ENCODE measurements at places on chromosomes 7 and 10. TPM values are rescaled to one million over a fixed set of nuclear protein-coding genes. Genes with fewer than 3 reads are reported as not detected.

GRCh38 chr10:17747883-17748550 lies 4.0 kb upstream of the TMEM236 start:
- no peak for DNase-seq

DNA sequence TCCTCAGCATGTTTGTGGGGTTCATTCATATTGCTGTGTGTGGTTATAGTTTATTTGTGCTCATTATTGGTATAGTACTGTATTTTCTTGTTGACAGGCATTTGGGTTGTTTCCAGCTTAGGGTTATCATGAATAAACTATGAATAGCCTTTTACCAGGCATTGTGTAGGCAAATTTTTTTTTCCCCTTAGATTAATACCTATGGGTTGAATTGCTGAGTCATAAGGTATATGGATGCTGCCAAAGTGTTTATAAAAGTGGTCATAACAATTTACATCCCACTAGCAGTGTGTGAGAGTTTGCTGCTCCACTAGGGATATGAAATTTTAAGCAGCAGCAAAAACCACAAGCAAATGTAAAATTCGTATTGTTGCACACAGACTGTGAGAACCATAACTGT lies 175.0 kb downstream of the PLPP4 start:
- no peak for DNase-seq

- DNase-seq, result no peak
These were observed 56.2 kb upstream of the SEPHS1 start for GRCh38 chr10:13404305-13404759.

DNA sequence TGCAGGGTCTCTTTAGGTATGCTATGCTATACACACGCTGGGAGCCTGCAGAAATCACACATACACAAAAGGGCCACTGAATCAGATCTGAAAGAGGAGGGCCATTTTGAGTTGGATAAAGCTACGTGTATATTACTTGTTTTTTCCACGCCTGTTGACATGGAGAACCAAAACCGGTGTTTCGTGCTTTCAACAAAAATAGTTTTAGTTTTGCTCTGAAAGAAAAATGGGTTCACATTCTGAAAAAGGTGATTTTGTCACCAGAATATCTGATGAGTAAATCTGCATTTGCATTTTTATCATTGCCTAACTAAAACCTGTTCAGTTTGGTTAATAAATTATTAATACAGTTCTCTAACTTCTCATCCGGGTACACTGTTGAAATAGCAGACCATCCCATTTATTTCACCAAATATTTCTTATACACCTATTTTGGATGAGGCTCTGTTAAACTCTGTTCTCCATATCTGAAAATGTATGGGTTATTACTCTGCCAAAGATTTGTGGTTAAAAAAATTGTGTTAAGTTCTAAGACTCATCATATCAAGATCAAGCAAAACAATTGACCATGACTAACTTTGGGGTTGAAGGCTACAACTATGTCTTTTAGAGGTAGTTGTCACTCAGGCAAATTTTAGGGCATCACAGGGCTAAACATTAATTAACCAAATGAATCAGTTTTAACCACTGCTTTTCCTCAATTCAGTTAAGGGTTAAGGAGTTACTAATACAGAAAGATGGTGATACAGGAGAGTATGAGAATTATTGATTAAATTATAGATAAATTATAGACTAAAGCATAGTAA lies 101.2 kb upstream of the RPA3 start:
- no peak for DNase-seq

DNA sequence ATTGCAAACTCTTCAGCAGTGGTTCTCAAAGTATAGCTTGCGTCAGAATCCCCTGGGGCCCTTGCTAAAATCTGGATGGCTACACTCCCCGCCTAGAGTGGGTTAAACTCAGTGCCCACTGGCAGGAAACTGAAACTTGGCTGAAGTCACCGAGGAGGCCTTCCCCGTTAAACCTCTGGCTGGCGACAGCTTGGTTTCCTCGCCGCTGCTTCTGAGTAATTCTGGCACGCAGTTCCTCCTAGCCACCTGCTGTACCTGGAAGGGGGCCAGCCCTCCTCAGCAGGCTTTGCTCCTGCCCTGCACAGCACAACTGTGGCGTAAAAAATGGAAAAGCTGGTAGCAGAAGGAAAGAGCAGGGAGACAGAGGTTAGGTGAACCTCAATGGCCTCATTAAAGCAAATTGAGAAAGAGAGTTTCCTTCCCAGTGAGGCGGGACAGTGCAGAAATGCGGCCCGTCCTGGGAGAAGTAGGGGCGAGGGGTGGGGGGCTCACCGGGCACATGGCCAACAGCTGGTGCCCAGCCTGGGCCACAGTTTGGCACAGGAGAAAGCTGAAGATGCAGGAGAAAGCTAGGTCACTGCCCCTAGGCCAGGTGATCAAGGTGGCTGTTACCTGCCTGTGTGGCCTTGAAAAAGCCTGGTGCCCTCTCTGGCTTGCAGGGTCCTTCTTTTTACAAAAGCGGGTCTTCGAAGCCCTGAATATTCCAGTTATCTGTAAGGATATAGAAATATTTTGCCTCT lies 46.6 kb downstream of the ALOX5 start:
- peak; percentile 31 for DNase-seq

- no peak for DNase-seq
These were observed at the start of gene FOXK1 for GRCh38 chr7:4681886-4682620. Gene FOXK1 (plus strand): TSS chr7:4682295. CDS start chr7:4682309, 14 bp downstream.

DNA sequence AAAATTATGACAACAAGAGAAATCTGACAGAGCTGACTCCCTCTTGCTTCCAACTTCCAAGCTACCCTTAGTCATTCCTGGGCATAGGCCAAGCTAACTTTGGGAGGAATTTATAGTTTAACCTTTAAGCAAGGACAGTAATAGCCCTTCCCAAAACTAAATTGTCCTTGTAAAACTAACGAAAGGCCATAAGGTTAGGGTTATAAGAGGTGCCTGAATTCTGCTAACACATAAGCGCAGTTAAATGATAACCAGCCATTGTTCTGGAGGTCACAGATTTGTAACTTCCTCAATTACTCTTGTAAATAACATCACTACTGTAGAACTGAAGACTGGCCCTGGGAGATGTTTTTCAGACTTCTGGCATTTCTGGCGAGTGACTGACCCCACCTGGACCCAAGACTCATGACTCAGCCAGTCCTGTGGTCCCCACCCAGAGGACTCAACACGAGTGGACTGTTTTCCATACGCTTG lies 481.2 kb downstream of the KCNMA1 start:
- DNase-seq, result no peak

DNA sequence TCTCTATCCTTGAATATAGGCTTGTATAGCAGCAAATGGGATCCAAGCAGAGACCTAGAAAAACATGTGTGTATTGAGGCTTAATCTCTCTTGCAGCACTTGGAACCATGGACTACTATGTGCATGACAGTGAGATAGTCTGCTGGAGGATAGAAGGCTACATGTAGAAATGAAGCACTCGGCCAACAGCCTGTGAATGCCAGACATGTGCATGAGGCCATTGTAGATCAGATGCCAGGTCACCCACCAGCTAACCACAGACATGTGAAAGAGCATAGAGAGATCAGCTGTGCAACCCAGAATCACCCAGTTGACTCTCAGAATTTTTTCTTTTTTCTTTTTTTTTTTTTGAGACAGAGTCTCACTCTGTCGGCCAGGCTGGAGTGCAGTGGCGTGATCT lies 90.9 kb downstream of the NT5C2 start:
- no peak for DNase-seq

- no peak for DNase-seq
These were observed 39.5 kb upstream of the ANKRD1 start for GRCh38 chr10:90960355-90960814.

DNA sequence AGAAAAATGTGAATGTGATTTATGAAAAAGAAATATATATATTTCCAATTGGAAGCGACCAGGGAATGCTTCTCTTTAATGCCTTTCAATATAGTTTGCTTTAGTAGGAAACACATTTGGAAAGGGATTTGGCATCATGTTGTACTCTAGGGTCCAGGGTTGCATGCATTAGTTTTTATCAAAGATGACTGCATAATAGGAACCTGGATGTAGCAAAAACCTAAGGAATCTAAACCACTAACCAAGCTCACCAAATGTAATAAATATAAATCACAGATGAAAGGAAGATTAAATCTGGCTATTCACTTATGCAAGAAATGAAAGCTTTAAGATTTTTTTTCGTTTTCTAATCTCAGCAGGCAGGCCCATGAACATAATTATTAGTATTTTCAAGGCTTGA lies 120.0 kb downstream of the ATXN7L1 start:
- DNase-seq, result no peak

GRCh38 chr10:132804785-132805426 lies 19.0 kb upstream of the NKX6-2 start:
- no peak for DNase-seq

DNA sequence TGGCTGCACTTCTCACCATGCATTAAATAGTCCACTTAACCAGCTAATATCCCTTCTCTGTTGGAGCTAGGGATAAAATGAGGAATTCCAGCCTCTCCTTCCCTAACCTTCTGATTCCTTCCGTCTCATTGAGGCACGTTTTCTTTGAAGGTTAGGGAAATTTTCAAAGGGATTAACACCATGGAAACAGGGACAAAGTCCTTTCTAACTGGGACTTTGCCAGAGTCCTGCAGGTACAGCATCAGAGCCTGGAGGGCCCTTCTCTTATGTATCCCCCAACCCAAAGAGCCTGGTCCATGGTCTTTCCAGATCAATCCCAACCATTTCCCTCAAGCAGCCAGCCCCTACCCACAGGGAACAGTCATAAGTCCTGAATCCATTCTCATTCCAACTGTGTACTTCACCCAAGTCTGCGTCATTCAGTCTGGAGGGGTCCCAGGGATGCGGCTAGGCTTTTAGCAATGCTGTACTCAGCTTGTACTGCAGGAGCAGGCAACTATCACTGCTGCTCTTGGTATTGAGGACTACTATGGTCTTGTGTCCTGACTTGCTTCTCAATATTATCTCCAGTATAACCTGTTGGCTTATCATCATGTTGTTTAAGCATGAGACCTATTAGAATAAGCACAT lies 34.6 kb upstream of the CROT start:
- DNase-seq, result no peak

DNA sequence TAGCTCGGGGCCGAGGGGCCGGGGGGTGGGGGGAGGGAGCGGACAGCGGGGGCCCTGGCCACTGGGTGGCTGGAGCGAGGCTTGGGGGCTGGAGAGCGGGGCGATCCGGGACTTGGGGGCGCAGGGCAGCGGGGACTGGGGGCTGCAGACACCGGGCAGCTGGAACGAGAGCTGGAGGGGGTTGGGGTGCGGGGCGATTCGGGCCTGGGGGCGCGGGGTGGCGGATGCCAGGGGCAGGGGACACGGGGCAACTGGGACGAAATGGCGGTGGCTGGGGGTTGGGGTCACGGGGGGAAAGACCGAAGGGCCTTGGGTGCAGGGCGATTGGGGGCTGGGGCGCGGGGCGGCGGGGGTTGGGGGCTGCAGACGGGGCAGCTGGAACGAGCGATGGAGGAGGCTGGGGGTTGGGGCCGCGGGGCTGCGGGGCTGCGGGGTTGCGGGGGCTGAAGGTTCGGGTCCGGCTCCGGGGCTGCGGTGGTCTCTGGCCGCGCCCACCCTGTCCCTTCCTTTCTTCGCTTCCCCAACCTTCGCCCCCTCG lies 590 bp downstream of the COL26A1 start:
- DNase-seq, result no peak

The FAM221A gene
- polyA plus RNA-seq, result 17.1 TPM

DNA sequence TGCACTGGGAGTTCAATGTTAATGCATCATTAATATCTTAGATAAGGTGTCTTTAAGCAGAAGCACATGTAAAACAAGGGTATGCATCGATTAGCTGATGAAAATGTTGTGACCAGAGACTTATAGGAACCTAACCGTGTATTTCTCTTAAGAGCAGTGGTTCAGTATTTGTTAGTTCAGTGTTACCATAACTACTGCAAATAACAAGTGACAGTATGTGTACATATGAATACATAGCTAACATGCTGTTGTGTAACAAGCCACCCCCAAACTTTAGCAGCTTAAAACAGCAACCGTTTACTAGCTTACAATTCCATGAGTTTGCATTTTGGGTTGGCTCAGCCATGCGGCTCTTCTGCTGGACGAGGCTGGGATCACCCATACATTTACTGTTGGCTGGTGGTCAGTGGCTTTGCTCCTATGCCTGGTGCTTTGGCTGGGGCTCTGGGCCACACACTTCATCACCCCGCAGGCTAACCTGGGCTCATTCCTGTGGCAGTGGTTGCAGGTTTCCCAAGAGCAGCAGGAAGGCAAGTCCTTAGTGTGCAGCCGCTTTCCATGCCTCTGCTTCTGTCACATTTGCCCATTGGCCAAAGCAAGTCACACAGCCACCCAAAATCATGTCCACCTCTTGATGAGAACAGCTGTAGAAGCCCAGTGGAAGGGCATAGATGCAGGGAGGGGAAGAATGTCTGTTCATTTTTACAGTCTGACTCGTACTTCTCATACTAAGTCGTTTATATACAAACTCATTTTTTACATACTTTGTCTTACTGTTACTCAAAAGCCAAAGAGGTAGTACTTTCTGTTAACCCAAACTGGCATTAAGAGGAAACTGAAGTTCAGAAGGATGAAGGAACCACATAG lies 103.3 kb upstream of the GATA3 start:
- no peak for DNase-seq

The FAM25G gene
- not detected for polyA plus RNA-seq

DNA sequence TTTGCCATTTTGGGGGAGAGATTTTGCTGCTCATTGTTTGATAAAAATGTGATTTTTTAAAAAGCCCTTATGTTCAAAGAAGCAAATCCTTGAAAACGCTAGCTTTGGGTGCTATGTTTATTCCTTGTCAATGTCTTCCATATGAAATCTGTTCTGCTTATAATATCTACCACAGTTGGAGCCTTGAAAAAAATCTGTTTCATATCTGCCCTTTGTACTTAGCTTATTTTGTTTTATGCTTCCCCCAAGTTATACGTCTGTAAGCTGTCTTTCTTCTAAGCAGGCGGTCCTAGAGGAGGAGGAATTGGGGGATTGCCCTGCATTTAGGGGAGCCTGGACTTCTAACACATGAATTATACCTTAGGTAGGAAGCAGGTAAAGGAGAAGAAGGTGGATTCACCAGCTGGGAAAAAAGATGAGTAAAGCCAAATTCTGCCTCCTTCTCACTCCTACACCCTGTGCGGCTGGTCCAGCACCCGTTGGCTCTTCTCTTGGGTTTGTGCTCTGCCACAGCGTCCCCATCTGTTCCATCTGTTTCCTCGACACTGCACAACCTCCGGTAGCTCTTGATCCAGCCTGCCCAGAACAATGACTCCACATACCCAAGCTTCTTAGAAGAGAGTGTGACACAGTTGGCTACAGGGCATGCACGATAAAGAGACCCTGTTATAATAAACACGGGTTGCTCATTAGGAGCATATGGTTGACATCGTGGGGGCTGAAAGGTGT lies 31.9 kb upstream of the NEUROD6 start:
- DNase-seq, result no peak

DNA sequence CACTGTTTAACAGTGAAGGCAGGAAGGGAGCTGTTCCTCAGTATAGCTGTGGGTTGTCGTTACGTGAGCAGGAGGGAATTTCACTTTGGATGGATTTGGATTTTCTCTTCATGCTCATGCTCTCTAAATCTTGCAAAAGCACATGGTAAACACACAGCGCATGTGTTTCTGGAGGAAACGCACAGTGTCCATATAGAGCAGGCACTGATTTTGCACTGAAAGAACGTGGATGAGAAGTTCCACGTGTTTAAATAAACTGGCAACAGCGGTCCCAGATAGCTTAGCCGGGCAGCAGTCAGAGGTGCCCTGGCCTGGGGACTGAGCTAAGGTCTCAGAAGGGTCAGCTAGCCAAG lies 188.6 kb downstream of the MGMT start:
- DNase-seq, result no peak

All from left renal pelvis (tissue), 4 donors.